Activated naive CD4-positive, alpha-beta T cell treated with Interleukin-2 at 50 U/mL for 16 hours (primary cell): ENCODE measurements at places on chromosomes 6 and 20.

DNA sequence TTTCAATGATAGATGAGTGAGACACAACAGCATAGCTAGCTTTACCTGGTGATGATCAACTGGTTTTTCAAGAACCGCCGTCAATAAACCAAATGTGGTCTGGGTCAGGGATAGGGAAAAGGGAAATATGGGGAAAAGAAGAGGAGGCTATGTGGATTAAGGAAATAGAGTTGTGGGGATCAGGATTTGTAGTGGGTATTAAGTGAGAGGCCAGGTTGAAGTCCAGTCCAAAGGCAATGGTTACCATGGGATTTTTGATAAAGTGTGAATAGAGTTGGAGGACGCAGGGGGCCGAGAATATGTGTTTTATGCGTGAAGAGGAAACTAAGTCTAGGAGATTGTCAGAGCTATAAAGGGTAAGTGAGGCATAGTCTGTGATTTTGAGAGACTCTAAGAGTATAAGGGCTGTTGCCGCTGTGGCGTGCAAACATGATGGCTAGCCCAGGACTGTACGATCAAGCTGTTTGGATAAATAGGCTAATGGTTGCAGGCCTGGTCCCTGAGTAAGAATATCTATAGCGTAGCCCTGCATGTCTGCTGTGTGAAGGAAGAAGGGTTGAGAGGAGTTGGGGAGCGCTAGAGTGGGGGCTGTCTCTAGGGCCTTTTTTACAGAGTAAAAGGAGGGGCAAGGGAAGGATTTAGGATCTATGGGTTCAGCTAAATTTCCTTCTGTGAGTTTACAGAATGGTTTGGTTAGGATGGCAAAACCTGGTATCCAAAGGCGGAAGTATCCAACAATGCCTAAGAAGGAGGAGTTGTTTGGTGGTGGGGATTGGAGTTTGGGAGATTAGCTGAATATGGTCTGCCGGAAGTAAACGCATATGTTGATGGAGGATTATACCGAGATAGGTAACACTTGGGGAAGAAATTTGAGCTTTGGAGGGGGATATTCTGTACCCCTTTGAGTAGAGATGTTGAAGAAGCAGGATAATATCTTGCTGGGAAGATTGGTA, 749.7 kb upstream of the ADGRB3 start:
- DNase-seq: no peak

GRCh38 chr20:53606364-53606985, 12.8 kb upstream of the ZNF217 start:
- no peak for DNase-seq

GRCh38 chr20:11054266-11054993, 380.6 kb upstream of the JAG1 start:
- DNase-seq: no peak

DNA sequence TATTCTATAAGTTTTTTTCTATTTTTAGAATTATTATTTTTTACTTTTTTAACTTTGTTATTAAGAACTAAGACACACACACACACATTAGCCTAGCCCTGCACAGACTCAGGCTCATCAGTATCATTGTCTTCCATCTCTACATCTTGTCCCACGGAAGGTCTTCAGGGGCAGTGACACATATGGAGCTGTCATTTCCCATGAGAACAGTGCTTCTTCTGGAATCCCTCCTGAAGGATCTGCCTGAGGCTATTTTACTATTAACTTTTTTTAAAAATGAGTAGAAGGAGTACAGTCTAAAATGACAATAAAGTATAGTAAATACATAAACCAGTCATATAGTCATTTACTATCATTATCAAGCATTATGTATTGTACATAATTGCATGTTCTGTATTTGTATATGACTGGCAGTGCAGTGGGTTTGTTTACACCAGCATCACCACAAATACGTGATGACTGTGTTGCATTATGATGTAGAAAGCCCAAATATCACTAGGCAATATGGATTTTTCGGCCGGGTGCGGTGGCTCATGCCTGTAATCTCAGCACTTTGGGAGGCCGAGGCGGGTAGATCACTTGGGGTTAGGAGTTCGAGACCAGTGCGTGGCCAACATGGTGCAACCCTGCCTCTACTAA, 57.9 kb downstream of the HIVEP1 start:
- no peak for DNase-seq

GRCh38 chr6:1610497-1611321, 994 bp downstream of the FOXC1 start:
- no peak for DNase-seq

GRCh38 chr20:17753516-17753915, 53.8 kb downstream of the BANF2 start:
- no peak for DNase-seq

DNA sequence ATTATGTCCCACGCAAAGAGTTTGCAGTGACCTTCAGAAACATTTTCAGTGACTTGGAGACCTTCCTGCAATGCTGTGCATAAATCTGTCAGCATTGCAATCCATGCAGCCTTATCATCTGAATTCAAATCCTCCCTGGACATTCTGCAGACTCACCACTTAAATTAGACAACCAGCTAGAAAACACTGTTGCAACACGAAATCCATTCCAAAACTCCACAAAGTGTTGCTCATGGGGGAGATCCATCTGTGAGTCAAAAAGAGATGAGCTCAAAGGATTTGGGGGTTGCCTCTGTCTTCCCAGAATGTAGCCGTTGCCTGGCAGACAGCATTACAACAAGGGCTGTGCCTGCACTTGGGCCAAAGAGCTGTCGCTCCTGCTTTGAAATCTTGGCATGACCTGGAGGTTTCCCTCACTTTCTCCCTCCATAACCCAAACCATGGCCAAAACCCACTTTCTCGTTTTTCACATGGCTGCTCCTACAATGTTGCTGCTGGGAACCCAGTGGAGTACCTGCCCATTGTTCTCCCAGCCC, 163.5 kb upstream of the CDYL start:
- no peak for DNase-seq

DNA sequence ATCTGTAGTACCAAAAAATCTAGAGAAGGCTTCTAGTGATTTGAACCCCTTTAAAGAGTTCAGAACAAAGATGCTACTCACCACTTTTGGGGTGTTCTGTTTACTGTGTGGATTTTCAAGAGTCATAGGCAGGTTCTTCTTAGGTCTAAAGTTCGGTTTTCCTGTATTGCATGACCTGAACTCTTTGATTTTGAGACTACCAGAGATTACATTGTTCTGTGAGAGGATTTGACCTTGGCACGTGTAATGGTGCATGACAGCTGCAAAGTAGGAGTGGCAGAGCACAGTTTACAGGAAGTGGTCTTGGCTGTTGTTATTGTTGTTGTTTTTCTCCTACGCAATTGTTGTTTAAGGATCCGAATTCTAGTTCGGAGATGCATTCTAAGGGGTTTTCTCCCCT, 592.7 kb downstream of the EPHA7 start:
- no peak for DNase-seq

- DNase-seq: no peak
Measured at GRCh38 chr6:152268846-152269442, 368.2 kb downstream of the SYNE1 start.

DNA sequence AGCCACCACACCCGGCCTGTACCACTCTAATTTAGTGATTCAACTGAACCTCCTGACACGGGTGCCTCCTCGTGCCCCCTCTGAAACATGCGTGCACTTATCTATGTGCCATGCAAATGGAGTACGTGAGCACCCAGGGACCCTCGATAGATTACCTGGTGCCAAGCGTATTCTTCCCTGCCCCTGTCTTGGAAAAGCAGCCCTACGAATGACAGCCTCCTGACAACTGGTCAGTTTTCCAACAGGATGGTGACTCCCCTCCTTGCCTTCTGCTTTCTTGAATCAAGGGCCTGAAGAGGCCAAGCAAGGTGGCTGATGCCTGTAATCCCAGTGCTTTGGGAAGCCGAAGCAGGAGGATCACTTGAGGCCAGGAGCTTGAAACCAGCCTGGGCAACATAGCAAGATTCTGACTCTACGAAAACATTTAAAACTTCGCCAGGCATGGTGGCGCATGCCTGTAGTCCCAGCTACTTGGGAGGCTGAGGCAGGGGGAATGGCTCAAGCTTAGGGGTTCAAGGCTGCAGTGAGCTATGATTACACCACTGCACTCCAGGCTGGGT, 25.4 kb upstream of the SYNJ2 start:
- no peak for DNase-seq

DNA sequence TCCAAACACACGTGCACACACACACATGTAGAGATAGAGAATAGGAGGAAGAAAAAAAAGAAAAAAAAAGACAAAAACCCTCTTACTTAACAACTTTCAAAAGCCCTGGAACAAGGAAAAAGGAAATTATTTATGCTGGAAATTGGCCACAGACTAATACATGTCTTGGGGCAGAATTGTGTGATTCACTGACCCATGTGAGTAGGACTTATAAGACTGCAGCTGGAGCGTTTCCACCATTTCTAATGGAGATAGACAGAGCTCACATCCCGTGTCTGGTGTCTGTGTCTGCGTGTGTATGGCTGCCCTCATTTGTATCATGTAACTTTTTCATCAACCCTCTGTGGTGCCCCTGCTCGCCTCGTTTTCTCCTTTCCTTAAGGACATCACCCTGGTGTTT, 99.8 kb upstream of the PDE10A start:
- DNase-seq: no peak

GRCh38 chr6:107436881-107437280, 22.5 kb downstream of the PDSS2 start:
- DNase-seq: no peak

GRCh38 chr6:130773860-130774259, 53.3 kb upstream of the SMLR1 start:
- no peak for DNase-seq

DNA sequence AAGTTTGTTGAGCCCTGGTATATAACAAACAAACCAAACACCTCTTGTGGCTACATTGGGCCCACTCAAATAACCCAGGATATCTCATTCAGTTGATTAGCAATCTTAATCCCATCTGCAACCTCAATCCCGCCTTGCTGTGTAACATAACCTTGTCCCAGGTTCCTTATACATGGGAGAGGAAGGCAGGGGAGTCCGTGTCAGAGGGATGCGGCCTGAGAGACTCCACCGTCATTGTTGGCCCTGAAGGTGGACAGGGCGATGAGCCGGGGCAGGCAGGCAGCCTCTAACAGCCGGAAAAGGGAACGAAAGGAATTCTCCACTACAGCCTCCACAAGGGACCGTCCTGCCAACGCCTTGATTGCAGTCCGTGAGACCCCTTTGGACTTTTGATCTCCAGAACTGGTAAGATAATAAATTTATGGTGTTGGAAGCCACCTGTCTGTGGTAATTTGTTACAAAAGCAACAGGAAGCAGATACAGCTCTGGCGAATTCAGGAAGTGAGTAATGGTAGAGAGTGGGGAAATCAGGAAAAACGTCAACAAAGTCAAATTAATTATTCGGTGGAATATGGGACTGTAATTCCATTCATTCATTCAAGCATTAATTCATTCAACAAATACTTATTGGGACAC, 124.5 kb upstream of the SALL4 start:
- DNase-seq: no peak

DNA sequence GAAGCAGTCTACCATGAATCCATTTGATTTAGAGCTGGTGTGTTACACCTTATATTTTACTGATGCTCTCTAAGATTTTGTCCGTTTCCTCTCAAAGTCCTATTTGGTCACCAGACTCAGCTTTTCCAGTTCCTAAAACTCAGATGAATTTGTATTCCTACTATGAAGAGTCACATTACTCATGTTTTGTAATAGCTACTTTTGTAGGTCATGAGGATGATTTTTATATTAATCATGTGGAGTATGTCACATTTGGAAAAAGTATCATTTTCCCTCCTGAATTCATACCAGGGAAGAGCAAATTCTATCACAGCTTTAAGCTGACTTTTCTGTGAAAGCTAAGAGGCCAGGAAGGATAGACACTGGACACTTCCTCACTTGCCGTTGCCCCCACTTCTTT, 140.6 kb upstream of the SCGN start:
- DNase-seq: no peak

DNA sequence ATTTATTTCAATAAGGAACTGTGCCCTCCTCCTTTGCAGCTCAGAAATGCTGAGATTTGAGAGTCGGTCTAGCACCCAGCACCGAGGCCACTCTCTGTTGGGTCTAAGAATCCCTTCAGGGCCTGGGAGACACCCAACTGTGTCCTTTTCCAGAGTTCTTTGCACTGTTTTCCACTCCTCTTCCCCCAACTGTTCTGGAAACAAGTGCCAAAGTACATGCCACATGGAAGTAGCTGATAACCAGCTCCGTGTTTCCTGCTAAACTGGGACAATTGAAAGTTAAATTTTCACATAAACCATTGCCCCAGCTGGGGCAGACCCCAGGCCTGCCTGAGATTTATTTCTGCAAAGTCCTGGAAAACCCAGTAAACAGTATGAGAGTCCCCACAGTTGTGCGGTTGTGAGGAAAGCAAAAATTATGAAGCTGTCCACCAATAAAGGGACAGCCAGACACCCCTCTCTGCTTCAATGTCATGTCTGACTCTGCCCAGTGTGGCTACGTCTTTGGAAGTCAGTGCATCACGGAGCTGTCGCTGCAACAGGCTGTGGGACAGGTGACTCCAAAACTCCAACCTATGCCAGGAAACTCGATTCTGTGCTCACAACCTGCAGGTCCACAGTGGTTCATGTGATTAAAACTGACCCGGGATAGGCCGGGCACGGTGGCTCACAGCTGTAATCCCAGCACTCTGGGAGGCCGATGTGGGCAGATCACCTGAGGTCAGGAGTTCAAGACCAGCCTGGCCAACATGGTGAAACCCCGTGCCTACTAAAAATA, 178.0 kb upstream of the AFDN start:
- no peak for DNase-seq

DNA sequence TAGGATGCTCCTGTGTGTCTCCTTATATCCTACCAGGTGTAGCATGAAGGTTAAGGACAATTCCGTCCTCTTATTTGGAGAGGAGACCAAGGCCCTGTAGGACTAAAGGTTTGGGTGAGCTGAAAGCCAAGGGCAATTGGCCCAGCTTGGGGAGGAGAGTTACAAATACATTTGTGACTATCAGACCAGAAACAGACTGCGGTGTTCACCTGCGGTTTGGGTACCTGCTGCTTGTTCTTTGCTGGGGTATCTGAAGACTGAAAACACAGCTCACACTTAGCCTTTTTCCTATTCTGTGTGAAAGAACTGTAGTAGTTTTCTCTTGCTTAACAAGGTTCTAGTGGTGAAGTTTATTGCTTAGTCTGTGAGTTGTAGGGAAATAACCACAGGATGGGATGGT, 55.0 kb downstream of the ESR1 start:
- DNase-seq: no peak
